ENCODE measurements at places on chromosomes 2 and 18. TPM values are rescaled to one million over a fixed set of nuclear protein-coding genes. Genes with fewer than 3 reads are reported as not detected.

ZNF638 gene
- 69.0 TPM for total RNA-seq

CRACDL gene
- total RNA-seq: 0.29 TPM

NT5C1B gene
- total RNA-seq: not detected

ANO7 gene
- 1.2 TPM for total RNA-seq

ANKRD29 gene
- total RNA-seq: 1.2 TPM

GPR45 gene
- 0.22 TPM for total RNA-seq

STPG4 gene
- total RNA-seq: not detected

PLEK gene
- total RNA-seq: not detected

GRCh38 chr2:16461672-16462071 is 204.0 kb downstream of the CYRIA start:
- DNase-seq: no peak

DNA sequence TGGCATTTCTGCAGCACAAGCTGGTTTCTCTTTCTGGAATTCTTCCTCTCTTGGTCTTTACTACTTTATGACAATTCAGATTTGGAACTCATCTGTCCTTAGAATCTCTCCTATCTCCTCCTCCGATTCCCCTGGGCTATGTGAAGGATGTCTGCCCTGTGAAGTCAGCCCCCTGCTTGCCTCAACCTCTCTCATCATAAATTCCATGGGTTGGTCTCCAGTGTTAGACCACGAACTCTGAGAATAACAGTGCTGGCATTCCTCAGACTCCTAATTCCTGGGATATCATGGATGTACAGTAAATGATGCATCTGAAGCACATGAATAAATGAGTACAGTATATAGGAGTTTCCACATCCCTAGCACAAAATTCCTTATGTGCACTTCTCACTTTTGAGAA is 21.0 kb upstream of the CYRIA start:
- no peak for DNase-seq

DNA sequence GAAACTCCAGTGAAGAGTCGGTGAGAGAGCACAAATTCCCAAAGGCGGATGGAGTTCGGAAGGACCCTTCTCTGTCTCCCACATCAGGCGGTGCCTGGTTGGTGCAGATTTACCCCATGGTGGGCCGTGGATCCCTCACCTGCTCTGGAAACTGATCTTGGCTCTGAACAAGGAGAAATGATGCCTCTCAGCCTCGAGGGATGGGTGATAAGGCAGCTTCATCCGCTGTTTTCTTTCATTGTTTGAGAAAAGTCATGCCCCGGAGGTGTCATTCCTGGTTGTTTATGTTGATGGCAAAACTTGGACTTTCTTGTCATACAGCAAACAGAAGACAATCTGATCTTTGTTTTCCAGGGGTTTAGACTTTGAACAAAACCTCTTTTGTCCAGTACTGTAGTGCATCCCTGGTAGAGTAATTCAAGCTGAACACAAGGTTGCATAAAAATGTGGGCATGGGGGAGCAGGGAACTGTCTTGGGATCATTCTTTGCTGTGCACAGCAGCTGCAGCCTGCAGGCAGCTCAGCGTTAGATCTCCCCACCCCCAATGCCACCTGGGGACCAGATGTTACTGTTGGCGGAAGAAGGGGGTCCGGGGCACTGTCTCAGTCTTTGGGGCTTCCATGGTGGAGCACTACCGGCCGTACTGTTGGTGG is 81.3 kb downstream of the NFATC1 start:
- DNase-seq: no peak

DNA sequence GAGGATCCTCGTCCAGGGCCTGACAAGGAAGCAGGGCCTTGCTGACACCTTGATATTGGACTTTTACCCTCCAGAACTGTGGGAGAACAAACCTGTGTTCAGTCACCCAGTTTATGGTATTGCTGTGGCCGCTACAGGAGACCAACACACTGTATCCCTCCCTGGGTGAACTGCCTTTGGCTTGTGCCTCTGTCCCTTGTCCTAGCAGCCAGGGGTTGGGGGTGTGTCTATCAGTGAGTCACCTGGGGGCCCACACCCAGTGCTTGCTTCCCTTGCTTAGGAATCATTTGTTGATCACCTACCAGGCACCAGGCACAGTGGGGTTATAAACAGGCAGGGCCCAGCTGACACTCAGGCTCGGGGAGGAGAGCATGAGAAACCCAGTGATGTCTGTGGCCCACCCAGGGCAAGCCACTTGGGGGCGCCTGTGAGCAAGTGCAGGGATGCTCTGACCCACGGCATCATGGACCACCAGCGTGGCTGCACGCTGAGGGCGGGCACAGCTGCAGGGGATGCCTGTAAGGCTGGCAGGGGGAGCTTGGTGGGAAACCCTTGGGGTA is 17.1 kb downstream of the TMEM185B start:
- DNase-seq: no peak

GRCh38 chr2:95531254-95531771 is 46.8 kb upstream of the TRIM43B start:
- DNase-seq: peak; percentile 47

DNA sequence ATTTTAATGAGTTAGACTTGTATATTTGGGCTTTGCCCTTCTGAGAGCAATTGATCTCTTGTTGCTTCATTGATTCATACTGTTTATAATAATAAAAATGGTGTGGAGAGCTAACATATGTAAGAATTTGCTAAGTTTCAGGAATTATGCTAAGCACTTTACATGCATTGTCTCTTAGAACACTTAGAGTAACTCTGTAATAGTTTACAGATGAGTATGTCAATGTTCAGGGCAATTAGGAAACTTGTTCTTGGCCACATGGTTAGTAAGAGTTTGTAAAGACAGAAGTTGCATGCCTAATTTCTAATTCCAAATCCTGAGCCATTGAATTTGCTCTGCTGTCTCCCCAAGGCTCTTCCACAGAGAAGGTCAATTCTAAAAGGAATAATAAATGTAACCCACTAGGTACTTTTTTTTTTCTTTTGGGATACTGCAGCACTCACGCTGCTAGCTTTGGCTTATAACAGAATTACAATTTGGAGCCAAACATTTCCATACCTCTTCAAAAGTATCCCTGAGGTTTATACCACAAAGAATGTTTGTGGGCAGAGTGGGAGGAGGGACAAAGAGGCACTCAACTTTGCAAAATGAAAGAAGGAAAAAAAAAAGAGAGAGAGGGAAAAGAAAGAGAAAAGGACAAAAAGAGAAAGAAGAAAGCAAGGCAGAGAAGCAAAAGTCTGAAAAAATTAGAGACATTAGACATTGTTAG is 232.4 kb downstream of the CALCRL start:
- DNase-seq: no peak

DNA sequence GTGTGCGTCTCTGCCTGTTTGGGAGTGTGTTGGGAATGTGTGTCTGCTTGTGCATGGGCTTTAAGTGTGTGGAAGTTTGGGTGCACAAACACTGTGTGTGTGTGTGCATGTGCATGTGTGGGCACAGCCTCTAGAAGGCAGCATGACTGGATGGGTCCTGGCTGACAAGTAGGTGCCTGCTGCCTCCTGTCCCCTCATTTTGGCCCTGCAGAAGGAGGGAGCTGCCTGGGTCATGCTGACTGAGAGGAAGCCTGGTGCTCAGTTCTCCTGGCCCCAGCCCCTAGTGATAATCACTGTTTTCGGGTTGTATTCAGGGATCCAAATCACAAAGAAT is 34.1 kb downstream of the GLI2 start:
- DNase-seq: no peak

DNA sequence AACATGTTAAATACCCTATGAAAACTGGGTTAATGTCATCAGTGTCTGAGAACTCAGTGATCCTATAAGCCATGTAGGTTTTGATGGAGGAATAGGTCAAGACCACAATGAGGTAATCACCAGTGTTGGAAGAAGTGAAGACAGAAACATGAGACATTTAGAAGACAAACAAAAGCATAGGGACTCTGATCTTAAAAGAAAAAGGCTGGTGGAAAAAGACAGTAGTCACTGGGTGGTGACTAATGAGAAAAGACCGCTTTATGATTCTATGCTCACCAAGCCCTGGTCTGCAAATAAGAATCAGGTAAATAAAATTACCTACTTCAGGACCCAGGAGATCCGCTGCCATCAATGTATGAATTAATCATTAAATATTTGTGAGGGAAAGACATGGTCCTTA is 271.9 kb downstream of the GPD2 start:
- DNase-seq: no peak

DNA sequence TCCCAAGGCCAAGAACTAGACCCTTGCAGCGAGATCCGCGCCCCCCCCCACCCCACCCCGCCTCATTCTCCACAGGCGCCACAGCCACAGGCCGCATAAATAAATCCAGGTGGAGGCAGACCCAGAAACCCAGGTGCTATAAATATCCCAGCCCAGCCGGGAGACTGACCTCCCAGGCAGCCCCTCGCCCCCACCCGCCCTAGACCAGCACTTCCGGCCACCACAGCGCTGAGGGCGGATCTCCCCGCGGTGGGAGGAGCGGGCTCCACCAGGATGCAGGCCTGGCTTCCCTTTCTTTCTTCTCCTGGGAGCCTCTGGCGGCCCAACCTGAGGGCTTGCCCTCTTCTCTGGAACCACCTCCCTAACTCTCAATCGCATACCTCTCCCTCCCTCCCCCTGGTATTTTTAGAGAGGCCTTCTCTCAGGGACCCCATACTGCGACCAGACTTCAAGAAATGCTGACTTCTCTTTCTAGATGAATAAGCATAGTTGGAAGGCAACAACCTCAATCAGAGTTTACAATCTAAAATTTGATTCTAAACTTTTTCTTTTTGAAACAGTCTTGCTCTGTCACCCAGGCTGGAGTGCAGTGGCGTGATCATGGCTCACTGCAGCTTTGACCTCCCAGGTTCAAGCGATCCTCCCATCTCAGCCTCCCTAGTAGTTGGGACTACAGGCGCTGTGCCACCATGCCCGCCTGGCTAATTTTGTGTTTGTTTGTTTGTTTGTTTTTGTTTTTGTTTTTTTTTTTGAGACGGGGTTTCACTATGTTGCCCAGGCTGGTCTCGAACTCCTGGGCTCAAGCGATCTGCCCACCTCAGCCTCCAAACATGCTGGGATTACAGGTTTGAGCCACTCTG is 55.0 kb downstream of the PKDCC start:
- DNase-seq: no peak

GRCh38 chr2:43343573-43344304 is 117.3 kb upstream of the ZFP36L2 start:
- peak; percentile 57 for DNase-seq
